Naive B cell (primary cell): ENCODE measurements at places on chromosomes 13 and 19.

GRCh38 chr19:6718741-6719539 lies 1.5 kb downstream of the C3 start:
- no peak overlapping the region for H3K4me3 ChIP-seq
- DNase-seq = no peak
- no peaks in the 10 kb centered on the region for H3K36me3 ChIP-seq
- H3K27ac ChIP-seq = no peak overlapping the region
- H3K4me1 ChIP-seq = peaks cover 48% of the 10 kb centered on the region
- H3K27me3 ChIP-seq = peaks cover 12% of the 10 kb centered on the region

DNA sequence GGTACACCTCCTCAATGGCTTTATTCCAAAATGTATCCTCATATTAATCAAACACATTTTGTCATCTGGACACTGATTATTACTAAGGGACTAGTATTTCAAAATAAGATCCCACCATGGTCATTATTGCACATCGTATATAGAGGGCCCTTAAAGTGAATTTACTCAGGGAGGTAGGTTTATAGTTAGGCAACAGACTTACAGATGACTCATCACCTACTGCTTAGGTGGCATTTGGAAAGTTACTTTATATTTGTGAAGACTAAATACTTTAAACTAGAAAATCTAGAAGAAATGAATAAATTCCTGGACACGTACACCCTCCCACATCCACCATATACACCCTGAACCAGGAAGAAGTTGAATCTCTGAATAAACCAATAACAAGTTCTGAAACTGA lies 353.0 kb downstream of the KCTD12 start:
- no peaks in the 10 kb centered on the region for H3K36me3 ChIP-seq
- DNase-seq = no peak
- no peaks in the 10 kb centered on the region for H3K4me1 ChIP-seq

- peaks cover 5% of the 10 kb centered on the region for H3K27me3 ChIP-seq
- H3K4me1 ChIP-seq = peaks cover 54% of the 10 kb centered on the region
- H3K4me3 ChIP-seq = peak overlapping the region; percentile 76
- H3K27ac ChIP-seq = peak overlapping the region; percentile 82
- no peaks in the 10 kb centered on the region for H3K36me3 ChIP-seq
These were observed 2.4 kb downstream of the GDF15 start for GRCh38 chr19:18388100-18388959.

DNA sequence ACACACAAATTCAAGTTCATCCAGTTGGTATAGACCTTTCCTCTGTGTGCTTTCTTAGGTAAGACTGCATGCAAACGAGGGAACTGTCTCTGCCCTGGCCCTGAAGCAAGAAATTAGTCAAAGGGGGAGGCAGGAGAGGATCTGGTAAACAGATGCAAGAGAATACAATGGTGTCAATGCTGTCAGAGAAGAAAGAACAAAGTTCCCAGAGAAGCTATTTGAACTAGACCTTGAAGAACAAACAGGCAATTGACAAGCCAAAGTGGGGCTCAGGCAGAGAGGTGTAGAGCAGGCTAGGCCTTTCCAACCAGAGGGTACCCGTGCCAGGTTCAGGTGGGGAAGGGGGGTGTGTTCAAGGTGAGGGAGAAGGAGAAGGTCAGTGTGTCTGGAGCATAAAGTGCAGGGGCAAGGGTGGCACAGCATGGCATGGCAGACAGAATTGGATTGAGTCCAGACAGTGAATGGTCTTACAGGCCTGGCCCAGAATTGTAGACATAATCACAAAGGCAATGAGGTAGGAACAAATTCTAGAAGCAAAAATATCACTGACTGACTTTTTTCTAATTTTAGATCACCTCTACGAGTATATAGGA lies 95.0 kb upstream of the STARD13 start:
- H3K36me3 ChIP-seq = no peaks in the 10 kb centered on the region
- H3K27me3 ChIP-seq = no peaks in the 10 kb centered on the region
- H3K4me1 ChIP-seq = no peaks in the 10 kb centered on the region
- H3K4me3 ChIP-seq = no peak overlapping the region
- H3K27ac ChIP-seq = no peak overlapping the region

GRCh38 chr13:20702915-20703779 lies at the start of gene IL17D:
Gene IL17D (plus strand): TSS chr13:20703699. CDS start chr13:20704002, 303 bp downstream.
- H3K27me3 ChIP-seq = peaks cover 26% of the 10 kb centered on the region
- peak within 1 kb of the TSS; percentile 89 for H3K27ac ChIP-seq
- H3K36me3 ChIP-seq = no peaks in the 10 kb centered on the region

DNA sequence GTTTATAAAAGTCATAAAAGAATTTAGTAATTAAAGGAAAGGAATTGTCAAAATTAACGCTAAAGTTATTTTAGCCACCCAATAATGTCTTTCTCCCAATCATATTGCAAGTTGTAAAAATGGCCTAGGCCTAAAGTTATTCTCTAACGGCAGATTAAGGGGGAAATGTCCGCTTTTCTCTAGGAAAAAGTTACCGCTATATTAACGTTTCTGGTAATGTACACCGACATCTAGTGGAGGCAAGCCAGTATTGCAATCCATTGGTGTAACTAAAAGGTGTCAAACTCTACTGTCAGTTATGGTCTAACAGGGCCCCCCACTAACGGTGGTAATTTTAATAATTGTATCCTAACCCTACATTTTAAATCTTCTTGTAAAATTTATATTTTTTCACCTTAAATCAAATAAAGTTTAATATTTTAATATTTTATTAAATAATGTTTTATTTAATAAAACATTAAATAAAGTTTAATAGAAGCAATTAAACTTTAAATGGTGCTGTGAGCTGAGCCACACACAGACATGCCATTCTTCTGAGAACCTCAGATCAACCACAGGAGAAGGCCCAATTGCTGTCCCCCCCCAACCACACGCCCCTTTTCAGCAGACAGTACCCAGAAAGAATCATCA lies 35.9 kb upstream of the ZSCAN5A start:
- H3K4me3 ChIP-seq = no peak overlapping the region
- peak; percentile 43 for DNase-seq
- peaks cover 6% of the 10 kb centered on the region for H3K4me1 ChIP-seq
- no peak overlapping the region for H3K27ac ChIP-seq
